ENCODE measurements at places on chromosomes 4 and X. TPM values are rescaled to one million over a fixed set of nuclear protein-coding genes. Genes with fewer than 3 reads are reported as not detected.

GPR173 gene
- total RNA-seq, result 2.5 TPM

F11 gene
- 0.82 TPM for total RNA-seq

HMX1 gene
- not detected for total RNA-seq

TRIM2 gene
- total RNA-seq, result 28.4 TPM

GAGE13 gene
- not detected for total RNA-seq

SULT1B1 gene
- 0.97 TPM for total RNA-seq

MFAP3L gene
- total RNA-seq, result 4.4 TPM

GRIA3 gene
- 3.1 TPM for total RNA-seq

GSX2 gene
- total RNA-seq, result not detected

SSX2B gene
- not detected for total RNA-seq

GABRA4 gene
- 0.03 TPM for total RNA-seq

NHSL2 gene
- 4.5 TPM for total RNA-seq

RAB9A gene
- 19.6 TPM for total RNA-seq

GCNA gene
- total RNA-seq, result 1.6 TPM

CENPE gene
- total RNA-seq, result 0.56 TPM

MAGEB16 gene
- not detected for total RNA-seq

FGFBP1 gene
- not detected for total RNA-seq

DIPK2B gene
- 4.1 TPM for total RNA-seq

IL13RA1 gene
- 21.8 TPM for total RNA-seq

HTR2C gene
- not detected for total RNA-seq

TMEM271 gene
- total RNA-seq, result not detected

RNF150 gene
- 40.3 TPM for total RNA-seq

RPS6KA6 gene
- 3.2 TPM for total RNA-seq

JCHAIN gene
- total RNA-seq, result 1.8 TPM

SLITRK2 gene
- 0.74 TPM for total RNA-seq

FGF13 gene
- 1.6 TPM for total RNA-seq

RAB9B gene
- total RNA-seq, result 18.2 TPM

VCX3B gene
- not detected for total RNA-seq

IGFBP7 gene
- 958 TPM for total RNA-seq

ERVMER34-1 gene
- 3.7 TPM for total RNA-seq
